ENCODE measurements at places on chromosomes 7 and 10.

GRCh38 chr7:17640730-17641377 lies 299.4 kb downstream of the SNX13 start:
- peak; percentile 65 for DNase-seq

DNA sequence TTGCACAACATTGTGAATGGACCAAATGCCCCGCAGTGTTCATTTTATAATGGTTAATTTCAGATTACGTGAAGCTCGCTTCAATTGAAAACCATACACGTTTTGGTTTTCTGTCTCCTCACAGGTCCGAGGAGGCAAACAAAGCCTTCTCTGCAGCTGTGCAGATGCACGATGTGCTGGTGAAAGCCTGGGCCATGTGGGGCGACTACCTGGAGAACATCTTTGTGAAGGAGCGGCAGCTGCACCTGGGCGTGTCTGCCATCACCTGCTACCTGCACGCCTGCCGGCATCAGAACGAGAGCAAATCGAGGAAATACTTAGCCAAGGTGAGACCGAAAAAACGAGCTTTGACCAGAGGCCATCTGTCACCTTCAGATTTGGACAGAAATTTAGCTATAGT lies 110.3 kb downstream of the TRRAP start:
- DNase-seq: no peak

DNA sequence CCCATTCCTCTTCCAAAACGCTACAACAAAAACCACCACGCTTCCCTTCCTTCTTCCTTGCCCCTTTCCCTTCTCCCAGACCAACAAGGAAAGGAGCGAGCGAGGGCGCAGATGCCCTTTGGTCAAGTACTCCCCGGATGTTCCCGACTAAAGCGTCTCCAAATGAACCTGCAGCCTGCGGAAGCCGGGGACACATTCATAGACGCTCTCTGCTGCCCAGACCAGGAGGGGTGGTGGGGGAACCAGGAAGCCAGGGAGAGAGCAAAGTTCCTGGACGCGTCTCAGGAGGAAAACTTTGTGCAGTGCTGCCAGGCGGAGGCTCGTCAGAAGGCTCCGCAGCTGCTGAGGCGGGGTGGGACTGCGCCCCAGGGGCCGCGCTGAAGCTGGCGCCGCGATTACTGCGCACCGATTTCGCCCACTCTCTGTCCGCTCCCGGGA lies 754 bp downstream of the SEMA3D start:
- peak; percentile 27 for DNase-seq

DNA sequence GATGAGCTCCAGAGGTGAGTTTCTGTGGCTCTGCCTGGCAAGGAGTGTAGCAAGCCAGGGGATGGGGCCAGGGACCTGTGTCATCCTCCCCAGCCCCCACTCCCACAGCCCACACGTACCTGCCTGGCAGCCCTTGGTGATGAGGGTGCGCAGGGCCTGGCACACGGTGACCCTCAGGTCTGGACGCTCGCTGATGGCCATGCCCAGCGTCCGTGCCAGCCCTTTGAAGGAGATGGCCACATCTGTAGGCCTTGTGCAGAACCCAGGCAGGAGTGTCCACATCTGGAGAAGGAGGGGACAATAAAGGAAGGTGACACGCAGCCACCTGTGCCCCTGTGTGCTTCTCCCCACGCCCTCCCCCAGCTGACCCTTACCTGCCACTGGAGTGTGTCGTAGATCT lies 27.7 kb downstream of the RRP12 start:
- DNase-seq: no peak

DNA sequence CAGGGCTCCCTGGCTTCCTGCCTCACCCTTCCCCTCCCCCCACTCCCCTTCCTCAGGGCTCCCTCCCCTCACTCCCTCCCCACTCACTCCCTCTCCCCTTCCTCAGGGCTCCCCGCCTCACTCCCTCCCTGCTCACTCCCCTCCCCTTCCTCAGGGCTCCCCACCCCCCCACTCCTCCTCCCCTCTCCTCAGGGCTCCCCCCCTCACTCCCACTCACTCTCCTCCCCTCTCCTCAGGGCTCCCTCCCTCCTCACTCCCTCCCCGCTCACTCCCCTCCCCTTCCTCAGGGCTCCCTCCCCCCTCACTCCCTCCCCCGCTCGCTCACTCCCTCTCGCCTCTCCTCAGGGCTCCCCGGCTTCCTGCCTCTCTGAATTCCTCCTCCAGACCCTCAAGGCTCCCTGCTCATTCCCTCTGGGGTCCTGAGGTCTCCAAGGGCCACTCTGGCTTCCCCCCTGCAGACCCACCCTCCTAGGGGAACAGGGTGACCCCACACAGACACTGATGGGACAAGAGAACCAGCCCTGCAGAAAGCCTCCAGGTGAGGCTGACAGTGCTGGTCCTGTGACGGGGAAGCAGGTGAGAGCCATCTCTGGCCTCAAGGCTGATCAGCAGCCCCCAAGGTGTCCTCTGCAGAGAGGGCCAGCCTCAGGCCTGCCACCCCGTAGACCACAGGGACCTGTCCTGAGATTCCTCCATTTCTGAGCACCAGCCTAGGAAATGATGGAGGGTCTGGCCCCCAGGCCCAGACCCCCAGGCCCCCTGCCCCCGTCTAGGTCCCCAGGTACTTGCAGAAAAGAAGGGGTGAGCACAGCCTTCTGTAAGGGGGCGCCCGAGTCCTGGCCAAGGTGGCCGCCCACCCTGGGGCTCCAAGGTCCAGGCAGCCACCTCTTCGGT lies 47.2 kb downstream of the PWWP2B start:
- no peak for DNase-seq

GRCh38 chr10:110679486-110680272 lies 35.5 kb downstream of the RBM20 start:
- DNase-seq: no peak

- no peak for DNase-seq
Measured at GRCh38 chr7:6553448-6554044, 2.3 kb upstream of the GRID2IP start.

- no peak for DNase-seq
Measured at GRCh38 chr10:43408331-43408709, 666 bp downstream of the HNRNPF start.

- DNase-seq: no peak
Measured at GRCh38 chr7:149007611-149008010, 20.7 kb downstream of the PDIA4 start.

DNA sequence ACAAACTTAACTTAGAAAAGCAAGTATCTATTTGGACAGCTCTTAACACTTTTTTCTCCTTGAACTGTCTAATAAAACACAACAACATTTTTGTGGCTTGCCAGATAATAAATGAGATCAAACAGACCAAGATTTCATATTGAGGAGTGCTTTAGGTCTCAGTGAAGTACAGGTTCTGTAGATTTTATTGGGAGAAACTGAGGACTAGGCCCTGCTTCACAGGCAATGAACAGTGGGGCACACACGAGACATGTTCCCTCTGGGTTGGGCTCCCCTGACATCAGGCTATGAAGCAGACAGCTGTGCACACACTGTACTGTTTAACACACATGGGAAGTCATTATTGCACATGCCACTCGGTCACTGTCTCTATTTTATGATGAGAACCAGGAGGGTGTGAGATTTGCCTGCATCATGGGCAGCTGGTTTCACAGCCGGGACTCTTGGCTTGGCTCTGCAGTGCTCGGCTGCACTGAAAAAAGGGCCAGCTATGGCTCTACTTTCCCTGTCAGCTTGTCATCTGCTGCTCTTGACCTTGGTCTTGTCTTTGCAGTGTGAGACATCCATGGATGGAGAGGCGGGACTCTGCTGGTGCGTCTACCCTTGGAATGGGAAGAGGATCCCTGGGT lies 4.2 kb downstream of the IGFBP1 start:
- no peak for DNase-seq

DNA sequence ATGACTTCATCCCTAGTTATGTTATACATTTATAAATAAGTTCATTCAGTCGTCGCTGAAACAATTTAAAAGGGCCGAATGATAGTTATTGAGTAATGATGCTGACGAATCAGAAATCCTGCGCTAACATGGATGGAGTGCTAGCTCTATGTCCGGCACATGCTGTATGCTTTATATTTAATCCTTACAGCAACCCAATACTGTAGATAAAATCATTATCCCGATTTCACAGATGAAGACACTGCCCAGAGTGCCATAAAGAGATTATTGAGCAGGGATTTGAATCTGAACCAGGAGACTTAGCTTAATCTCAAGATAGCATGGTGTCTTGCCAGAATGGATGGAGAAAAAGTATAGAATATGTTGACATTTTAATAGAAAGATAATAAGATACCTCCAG lies 1.1 kb upstream of the ICA1 start:
- DNase-seq: no peak

DNA sequence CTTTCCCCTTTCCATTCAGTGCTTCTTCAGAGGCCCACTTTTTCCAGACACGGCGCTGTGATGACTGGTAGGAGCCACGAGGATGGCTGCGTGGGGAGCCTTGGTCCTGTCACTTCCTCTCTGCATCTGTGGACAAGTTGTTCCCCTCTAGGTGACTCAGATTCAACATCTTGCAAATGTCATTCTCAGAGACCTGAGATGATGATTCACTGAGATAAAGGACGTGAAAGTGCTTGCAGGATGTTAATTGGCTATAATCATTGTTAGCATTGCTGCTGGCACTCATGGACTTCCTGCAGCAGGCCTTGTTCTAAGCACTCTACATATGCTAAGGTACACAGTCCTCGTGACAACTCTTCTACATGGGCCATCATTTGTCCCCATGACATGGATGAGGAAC lies 489.8 kb upstream of the ZMIZ1 start:
- no peak for DNase-seq

DNA sequence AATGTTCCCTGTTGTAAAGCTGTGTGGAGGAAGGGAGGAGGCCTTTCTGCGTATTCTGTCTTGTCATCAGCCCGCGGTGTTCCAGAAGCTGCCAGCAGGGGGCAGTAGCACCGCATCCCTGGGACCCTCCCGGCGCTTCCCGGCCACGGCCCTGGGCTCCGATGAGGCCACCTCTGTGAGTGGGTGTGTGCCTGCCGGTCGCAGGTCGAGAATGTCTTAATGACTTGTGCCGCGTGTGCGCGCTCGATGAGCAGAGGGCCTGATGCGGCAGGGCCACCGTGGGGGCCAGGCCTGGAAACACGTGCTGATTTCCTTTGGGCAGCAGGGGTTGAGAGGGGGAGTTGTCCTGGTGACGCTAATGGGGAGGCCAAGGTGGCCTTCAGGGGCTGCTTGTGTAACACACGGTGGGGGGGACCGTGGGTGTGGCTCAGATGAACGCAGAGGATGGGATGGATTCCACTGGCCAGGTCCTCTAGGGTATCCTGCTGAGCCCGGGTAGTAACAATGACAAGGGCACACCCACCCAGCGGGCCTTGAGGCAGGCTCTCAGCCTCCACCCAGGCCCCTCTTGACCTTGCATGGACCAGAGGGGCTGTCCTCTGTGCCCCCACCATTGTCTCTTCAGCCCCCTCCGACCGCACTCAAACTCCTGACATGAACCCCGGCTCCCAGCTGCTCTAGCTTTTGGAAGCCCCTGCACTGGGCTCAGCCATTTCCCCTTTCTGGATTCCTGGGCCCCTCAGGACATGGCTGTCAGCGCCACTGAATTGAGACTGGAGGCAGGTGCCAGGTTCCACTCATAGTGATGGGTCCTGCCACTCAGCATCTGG lies 135.9 kb upstream of the PODXL start:
- peak; percentile 75 for DNase-seq

DNA sequence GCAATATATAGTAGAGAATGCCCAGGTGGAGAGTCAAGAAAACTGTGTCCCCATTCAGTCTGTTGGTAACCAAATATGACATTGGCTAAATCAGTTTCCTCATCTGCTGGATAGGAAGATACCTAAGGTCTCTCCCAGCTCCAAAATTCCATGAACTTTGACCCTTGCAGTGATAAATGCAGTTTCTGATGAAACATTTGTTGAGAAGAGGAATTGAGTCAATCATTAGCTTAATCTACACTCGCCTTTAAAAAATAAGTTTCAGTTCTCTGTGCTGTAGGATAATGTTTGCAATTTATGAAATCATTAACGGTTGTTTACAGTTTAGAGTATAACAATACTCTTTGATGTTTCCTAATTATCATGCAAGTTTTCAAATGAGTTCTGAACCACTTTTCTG lies 38.0 kb upstream of the SLC25A13 start:
- no peak for DNase-seq

DNA sequence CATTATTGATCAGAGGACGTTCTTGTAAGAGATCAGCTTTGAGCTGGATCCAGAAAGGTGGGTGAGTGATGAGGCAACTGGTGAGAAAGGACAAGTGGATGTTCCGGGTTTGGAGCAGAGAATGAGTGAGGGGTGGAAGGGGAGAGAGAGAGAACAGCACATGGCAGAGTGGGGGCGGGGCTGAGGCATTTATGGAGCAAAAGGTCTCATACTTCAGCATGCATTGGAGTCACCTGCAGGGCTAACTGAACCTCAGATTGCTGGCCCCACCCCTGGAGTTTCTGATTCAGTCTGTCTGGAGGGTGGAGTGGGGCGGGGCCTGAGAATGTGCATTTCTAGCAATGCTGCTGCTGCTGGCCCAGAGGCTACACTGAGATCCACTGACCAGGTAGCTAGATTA lies 71.2 kb downstream of the GOLGA7B start:
- no peak for DNase-seq

GRCh38 chr7:158126661-158127060 lies 461.0 kb downstream of the PTPRN2 start:
- DNase-seq: no peak

GRCh38 chr10:128833671-128834070 lies 633.4 kb upstream of the MGMT start:
- DNase-seq: no peak

GRCh38 chr7:95660023-95660434 lies 63.7 kb upstream of the PDK4 start:
- DNase-seq: no peak

- DNase-seq: no peak
Measured at GRCh38 chr7:91226411-91226810, 37.8 kb upstream of the FZD1 start.

DNA sequence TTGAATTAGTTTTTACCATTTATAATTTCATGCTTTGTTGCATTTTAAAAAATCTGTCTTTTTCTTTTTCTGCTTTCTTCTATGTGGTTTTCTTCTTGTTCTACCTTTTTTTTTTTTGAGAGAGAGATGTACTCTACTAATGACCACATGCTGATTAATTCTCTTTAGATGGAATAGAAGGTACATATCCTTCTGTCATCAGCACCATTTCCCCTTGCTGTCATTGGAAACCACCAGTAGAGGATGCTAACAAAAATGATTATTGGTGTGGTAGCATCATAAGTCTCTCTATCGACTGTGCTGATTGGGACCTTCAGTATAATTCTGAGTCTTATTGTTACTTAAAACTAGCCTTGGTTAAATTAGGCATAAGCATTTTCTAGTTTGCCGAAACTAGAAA lies 3.6 kb downstream of the ZEB1 start:
- no peak for DNase-seq

DNA sequence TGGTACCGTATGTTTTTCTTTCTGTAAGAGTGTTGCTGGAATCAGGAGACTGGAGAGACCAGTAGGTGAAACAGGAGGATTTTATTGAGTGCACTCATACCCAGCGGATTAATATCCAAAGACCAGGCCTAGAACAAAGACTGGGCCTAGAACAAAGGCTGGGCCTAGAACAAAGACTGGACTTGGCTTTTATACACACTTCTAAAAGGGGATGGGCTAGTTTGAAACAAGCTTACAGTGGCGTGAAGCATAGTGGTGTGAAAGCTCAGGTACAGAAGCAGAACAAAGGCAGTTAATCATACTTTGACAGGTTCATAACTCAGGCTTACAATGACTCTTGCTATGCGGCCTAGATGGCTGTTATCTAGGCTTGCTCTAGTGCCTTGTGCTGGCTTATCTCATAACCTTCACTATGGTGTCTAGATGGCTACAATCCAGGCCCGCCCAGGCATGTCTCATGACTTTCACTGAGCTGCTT lies 67.7 kb downstream of the TRIM24 start:
- no peak for DNase-seq

- no peak for DNase-seq
Measured at GRCh38 chr7:143519411-143520131, 41.9 kb downstream of the TAS2R41 start.

Measured in NT2/D1 (cell line).